ENCODE measurements at places on chromosomes 7 and 10.
A peak's percentile ranks its signal among the peaks of the same experiment; 100 is the strongest.

- peak; percentile 50 for DNase-seq
These were observed 29.1 kb downstream of the CCDC6 start for GRCh38 chr10:59877191-59877671.

DNA sequence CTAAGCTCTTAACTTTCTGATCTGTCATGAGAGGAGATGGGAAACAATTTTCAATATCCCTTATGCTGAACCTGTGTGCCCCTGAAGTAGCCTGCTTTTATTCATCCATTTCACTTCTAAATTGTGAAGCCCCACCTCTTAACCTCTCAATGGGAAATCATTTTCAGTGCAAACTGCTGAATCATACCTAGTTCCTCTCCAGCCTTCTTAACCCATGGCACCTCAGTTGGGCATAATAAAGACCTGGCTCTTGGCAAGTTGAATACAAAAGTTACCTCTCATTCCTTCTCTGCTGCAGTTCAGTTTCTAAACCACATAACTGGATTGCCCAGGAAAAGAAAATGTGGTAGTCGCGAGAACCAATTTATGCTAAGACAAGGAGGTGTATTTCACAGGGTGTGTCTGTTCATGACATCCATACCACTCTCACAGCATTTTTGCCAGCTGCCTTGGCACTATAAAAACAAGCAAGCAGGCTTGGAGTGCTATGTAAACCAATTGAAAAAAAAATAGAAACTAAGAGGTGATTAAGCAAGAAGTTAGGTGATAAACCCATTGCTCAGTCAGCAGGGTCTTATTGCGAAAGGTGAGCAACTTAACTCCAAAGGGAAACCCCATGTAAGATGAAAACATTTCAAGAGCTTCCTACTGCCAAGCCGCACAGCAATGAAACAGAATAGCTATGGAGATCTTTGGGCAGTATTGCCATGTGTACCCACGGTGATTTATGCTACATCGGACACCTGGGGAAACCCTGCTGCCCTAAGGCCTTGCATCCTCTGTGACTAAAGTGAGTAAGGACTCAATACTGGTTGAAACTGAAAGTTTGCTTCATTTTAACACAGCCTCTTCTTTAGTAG, 57.0 kb upstream of the DKK1 start:
- no peak for DNase-seq

- DNase-seq, result peak; percentile 70
These were observed 96.1 kb upstream of the MKLN1 start for GRCh38 chr7:131231381-131232220.

- DNase-seq, result peak; percentile 64
These were observed 276.5 kb downstream of the MAGI2 start for GRCh38 chr7:79176859-79177477.

- DNase-seq, result no peak
These were observed 38.3 kb downstream of the WAC start for GRCh38 chr10:28571265-28571664.

GRCh38 chr7:40516376-40516775, 381.6 kb downstream of the SUGCT start:
- peak; percentile 57 for DNase-seq

- DNase-seq, result peak; percentile 94
These were observed 21.4 kb upstream of the GSDME start for GRCh38 chr7:24778543-24779282.

DNA sequence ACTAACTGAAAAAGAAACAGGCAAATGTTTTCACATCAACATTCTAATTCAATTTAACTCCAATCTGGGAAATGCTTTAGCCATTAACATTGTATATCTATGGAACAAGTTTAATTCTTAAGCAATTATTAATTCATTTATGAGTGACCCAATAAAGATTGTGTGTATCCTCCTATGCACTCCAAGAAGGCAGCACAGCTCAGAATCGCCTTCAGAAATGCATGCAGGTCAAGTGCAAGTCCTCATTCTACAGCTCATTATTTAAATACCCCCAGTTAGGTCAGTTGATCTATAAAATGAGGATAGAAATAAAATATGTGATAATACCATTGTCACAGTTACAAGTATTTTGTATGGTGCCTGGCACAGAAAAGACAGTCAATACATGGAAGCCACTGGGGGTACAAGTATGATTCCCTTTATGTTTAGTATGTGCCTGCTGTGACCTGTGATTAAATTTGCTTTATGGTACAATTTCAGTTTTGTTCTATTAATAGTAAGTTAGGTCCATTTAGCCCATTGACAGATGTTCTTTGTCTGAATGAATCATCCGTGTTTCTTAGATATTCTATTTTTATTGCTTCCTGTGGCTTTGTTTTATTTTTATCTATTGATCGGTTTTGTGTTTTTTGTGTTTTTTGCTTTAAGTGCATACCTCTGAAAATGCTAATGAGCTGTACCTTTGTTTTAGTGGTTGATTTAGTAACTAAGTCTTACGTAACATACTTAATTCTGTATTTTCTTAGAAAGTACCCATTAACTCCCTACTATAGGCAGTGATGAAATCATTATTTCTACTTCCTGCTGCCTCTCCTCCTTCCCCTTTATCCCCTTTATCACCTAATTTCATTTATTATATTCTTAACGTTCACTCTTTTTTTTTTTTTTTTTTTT, 42.8 kb downstream of the CPXM2 start:
- no peak for DNase-seq

GRCh38 chr7:151396328-151396970, 13.4 kb downstream of the WDR86 start:
- no peak for DNase-seq

- peak; percentile 17 for DNase-seq
These were observed 4.9 kb upstream of the CAMK2B start for GRCh38 chr7:44330331-44330730.

DNA sequence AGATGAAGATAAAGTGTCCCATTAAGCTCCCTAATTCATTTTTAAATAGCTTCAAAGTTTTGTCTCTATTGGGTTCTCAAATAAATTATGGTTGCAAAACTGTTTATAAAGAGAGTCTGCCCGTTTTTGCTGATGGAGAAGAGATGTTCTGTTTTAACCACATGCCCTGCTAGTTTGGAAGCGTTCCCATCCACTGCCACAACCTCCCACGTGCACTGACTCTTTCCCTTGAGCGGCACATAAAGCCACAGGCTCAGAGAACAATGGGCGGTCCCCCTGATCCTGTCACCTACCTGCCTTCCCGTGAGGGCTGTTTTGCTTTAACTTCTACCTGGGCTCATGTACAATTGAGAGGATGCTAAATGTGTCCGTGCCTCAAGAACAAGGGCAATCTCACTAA, 65.5 kb downstream of the CPVL start:
- DNase-seq, result no peak

DNA sequence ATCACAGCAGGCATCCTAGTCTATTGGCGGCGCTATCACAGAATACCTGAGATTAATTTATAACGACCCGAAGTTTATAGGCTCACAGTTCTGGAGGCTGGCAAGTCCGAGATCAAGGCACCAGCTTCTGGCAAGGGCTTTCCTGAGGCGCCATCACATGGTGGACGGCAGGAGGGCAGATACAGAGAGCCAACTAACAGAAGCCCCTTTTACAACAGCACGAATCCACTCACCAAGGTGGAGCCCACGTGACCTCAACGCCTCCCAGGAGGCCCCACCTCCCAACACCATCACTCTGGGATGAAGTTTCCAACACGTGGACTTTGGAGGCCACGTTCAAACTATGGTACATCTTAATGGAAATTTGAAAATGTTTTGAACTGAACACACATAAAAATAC, 255.3 kb downstream of the ELFN1 start:
- DNase-seq, result peak; percentile 19

- DNase-seq, result no peak
These were observed 421.3 kb upstream of the GALNT17 start for GRCh38 chr7:70710651-70711050.

DNA sequence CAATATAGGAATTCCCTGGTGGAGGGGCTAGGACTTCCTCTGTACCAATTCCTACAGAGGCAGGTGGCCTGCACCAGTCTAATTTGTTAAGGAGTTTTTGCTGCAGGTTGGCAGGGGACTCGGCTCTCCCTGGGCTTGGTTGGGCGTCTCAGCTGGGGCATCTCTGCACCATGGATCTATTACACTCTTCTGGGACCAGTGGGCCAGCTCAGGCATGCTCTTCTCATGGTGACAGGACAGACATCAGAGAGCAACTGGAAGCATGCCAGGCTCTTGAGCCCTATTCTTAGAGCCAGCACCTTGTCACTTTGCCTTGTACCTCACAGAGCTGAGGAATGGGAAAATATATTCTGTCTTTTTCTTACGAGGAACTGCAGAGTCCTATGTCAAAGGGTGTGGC, 74.6 kb downstream of the SH2D4B start:
- DNase-seq, result no peak

GRCh38 chr7:71521506-71521905, 389.6 kb downstream of the GALNT17 start:
- DNase-seq, result no peak

- DNase-seq, result no peak
These were observed 152.1 kb downstream of the SNX10 start for GRCh38 chr7:26443751-26444150.

GRCh38 chr7:81233208-81233940, 314.5 kb upstream of the SEMA3C start:
- no peak for DNase-seq

DNA sequence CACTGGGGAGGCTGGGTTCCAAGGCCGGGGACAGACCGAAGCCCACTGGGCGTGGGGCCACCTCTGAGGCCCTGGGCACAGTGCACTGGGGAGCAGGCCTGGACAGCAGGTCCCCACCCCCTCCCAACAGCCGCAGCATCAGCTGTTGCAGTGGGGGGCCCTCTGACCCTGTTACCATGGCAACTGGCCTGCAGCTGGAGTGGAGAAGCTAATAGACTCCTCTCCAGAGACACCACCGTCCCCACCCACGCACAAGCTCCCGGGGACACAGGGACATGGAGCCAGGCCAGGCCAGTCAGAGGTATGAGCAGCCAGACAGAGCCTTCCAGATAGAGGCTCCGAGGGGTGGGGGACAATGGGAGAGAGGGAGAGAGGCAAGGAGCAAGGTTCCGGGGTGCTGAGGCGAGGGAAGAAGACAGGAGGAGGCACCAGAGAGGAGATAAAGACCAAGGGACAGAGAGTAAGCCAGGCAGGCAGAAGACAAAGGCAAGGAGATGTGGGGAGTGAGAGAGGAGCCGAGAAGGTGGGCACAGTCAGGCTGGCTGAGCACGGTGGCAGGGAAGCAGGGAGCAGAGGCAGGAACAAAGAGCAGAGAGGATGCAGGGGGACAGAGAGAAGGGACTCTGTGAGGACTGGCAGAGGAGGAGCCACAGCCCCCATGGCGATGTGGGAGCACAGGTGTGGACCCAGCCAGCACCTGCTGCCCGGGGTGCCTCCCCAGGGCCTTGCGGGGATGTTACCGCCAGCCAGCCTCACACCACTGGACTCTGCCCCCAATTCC, 6.7 kb downstream of the KCNH2 start:
- no peak for DNase-seq

- DNase-seq, result peak; percentile 35
These were observed 57.2 kb downstream of the AKR1E2 start for GRCh38 chr10:4883079-4883739.

DNA sequence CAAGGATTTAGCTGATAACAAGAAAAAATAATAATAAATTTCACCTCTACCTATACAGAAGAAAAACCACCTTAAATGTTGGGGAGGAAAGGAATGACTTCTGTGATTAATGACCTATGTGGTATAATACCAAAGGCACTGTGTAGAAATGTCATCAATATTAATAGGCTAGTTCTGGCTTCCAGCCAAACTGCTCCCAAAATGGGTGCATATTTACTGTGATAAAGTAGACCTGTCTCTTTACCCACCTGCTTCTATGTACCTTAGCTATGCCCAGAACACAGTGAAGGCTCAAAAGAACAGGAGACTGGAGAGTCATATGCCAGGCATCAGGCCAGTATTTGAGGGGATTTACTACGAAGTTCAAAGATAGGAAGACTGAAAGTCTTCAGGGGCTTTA, 76.0 kb downstream of the ATE1 start:
- no peak for DNase-seq

DNA sequence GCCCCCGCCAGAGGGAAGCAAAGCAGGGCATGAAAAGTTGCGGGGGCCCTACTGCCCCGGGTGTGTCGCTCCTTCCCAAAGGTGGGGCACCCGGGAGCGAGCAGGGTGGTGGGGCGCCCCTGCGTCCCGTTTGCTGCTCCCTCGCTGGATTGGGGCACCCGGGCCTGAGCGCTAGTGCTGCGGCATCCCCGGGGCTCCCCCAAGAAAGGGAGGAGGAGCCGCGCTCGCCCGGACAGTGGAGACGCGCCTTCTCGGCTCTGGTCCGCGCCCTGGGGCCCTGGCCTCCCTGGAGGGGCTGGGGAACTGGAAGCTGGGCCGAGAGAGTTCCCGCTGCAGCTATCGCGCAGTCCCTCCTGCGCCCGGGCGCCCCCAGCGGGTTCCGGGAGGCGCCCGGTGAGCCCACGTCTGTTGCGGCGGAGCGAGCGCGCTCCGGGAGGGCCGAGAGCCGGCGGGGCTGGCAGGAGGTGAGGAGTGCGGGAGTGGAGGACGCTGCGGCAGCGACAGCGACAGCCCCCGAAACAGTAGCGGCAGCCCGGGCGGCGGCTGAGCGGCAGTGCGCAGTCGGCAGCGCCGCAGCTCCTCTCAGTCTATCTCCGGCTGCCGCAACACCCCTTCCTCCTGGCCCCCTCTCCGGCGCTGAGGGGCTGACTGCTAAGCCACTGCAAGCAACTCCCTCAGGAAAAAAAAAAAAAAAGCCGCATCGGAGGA, 504 bp upstream of the BMPER start:
- DNase-seq, result peak; percentile 70
